ENCODE measurements at places on chromosomes 6 and 20.

DNA sequence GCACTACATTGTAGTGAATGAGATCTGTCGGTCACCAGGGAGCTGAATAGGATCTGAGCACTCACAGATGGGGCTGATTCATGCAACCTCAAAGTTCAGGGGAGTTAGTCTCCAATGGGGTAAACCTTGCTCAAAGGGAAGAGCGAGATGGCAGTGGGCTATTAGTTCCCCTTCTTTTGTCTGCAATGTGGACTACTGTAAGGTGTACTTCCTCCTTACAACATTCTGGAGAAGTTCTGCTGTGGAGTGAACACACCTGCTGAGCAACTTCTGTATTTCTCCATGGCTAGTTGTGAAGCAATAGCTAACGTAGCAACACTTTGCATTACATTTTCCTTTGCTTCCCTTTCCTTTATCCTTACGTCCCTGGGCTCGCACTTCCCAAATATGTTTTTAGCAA is 134.3 kb upstream of the B3GAT2 start:
- no peak for ATAC-seq

GRCh38 chr6:53939830-53940229 is 145.0 kb downstream of the LRRC1 start:
- ATAC-seq, result no peak

GRCh38 chr6:113287396-113287795 is 569.7 kb upstream of the MARCKS start:
- no peak for ATAC-seq

DNA sequence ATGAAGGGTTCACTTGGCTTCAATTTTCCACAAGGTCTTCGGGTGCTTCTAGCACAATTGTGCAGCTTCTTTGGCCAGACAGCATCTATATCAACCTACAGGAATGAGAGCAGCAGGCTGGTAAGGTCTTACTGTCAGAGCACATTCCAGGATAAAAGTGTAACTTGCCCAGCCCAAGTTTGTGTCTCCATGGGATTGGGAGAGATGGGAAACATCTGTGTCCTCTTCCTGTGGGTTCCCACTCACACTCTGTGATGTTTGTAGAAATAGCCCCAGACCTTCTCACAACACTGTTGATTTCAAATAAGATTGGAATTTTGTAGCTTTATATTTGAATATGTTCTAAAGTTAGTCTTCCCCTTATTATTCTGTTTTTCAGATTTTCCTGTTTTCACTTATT is 83.4 kb upstream of the RGS17 start:
- ATAC-seq, result no peak

DNA sequence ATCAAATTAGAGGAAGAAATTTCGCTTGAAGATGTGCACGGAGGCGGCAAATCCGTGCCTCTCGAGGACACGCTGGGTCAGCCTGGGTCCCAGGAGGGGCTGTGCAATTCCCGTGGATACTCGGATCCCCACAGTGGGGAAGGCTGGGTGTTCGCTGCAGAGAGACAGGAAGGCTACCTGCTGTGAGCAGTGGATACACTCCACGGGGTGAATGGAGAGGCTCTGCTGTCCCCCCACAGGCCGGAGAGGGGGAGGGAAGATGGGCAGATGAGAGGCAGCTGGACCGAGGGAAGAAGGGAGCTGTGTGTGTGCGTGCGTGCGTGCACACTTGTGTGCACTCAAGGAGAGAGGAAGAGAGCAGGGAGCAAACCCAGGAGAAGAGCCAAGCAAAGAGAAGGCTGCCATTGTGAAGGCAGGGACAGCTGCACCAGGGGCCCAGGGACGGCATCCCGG is 57.3 kb downstream of the SULF2 start:
- ATAC-seq, result no peak
